ENCODE measurements at places on chromosomes 5 and 9.

DNA sequence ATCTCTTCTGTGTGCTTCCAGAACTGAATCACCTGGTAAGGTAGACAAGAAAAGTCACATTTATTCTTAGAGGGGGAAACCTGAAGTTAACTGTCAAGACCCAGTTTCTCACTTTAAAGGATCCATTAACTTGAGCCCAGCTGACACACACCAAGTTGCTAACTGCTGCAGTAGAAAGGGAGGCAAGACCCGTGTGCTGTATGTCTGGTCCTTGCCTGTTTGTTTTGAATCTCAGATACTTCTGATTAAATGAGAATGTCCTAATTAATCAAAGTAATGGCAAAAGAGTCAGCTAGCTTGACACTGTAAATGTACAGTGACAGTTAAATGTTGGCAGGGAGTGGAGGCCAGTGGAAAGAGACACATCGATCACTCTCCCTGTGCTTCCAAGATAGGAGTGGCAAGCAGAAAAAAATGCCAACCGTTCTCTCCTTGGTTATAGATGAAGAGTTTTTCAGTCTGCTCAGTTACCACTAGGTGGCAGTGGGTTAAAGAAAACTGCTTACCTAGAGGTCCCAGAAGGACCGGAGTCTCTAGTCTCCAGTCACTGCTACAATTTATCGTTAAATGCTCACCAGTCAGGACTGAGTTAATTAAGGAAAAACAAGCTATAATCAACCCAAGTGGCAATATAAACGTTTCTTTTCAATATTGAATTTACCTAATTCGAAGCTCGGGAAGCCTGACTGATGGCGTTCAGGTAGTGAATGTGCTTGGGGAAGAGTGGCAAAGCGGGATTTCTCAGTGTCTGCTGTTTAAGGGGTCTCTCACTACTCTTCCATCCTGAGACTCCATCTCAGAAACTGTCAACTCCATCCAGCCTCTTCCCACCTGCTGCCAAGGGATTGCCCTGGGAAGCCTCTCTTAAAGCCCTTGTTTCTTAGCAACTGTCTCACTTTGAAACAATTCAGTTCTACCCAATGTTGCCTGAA, 18.4 kb downstream of the LSM11 start:
- DNase-seq, result peak; percentile 75

- DNase-seq, result no peak
These were observed 55.5 kb upstream of the RASGRF2 start for GRCh38 chr5:80904533-80905187.

DNA sequence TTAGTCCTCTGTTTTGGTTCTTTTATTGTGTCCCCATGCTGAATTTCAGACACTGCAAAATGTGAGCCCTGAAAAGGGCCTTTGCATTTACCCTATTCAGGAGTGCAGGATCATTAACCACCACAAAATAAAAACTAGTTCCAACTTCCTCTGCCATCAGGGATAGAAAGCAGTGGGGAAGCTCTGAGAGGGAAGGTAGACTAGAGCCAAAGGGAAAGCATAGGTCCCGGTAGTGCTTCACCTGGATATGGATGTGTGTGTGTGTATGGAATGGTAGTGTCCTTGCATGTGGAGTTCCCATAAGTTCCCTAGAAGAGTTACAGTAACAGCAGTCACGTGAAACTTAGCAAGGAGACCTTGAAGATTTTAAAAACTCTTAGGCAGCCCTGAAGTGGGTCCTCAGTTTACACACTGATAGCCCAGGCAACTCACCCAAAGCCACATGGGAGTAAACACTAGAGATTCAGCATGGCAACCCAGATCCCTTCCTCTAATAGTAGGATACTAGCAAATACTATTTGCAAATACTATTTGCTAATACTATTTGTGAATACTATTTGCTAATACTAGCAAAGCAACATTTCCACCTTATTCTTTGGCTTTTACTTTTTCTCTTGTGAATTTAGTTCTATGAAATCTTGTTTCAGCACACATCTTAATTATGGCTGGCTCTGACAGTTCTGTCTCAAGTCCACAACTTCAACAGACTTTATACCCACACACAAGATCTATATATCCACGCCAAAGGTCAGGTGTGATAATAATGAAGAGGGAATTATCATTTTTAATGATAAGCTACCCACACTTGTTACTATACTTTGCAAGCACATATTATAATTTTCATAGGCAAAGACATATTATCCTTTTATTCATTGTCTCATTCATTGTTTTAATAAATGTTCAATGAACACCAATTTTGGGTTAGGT, 70.4 kb upstream of the IFNE start:
- DNase-seq, result no peak

DNA sequence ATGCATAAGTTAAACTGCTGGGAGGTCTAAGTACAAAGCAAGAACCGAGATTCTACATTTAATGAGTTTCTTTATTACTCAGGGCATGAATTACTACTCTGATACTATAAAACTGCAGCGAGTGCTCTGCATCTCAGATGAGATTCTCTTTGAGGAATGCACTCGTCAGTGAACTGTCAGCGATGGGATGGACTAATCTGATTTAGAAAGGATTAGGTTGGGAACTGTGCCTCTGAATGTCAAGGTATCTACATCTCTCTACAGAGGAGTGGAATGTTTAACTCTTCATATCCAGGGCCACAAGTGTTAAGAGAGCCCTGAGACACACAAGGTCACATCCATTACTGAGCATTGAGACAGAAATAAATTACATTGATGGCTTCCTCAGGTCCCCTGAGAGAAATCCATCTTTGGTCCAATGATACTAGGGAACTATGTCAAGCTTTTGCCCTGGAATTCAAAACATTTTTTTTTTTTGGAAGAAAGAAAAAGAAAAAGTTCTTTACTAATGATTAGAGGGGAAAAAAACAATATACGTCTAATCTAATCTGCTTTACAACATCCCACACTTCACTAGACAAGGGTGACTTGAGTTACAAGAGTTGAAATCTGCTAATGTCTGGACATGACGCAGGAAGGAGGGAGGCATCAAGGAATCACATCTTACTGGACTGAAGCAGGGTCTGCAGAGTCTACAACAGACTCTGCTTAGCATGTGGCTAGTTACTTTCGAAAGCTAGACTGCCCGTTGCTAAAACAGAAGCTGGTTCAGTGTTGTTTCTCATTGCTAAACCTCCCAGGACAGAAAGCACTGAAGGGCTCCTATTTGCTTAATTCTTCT, 270.0 kb upstream of the TLE4 start:
- DNase-seq, result no peak

DNA sequence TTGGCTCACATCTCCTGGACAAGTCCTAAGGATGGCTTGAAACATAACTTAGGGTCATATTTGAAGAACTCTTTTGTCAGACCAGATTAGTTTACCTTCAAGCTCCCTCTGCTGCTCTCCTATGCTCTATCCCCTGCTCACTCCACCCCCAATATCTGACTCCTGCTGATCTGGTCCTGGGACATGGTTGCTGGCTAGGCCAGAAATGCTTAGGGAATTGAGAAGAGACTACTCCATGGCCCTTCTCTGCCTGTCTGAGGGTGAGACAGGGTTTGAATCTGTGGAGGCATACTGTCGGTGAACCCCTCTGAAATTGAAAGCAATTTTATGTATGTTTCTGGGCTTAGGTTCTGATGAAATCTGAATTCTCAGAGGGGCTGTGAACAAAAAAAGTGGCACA, 3.3 kb downstream of the OTULIN start:
- no peak for DNase-seq

- no peak for DNase-seq
These were observed 18.6 kb upstream of the DAP start for GRCh38 chr5:10779592-10779991.
